ENCODE measurements at places on chromosomes 16 and 17.

GRCh38 chr16:53632526-53632925, 71.1 kb downstream of the RPGRIP1L start:
- DNase-seq = no peak

DNA sequence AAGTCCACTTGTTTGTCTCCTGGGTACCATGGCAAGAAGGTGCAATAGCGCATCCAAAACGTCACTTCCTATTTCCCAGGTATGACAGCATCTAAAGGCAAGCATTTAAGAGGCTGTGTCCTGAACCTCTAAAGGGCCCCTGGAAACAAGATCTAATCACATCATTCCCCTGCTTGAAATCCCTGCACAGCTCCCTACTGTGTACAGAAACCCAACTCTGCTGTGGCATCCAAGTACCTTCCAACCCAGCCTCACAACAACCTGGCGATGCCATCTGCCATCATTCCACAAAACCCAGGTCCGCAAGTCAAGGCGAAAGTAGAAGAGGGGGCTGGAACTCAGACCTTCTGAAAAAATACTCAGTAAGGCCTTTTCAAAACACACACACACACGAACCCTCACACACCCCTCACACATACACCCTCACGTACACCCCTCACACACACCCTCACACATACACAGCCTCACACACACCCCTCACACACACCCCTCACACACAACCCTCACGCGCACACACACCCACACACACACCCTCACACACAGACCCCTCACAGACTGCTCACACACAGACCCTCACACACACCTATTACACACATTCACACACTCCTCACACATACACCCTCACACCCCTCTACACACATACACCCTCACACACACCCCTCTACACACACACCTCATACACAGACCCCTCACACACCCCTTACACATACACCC, 24.5 kb downstream of the C17orf67 start:
- DNase-seq = no peak

DNA sequence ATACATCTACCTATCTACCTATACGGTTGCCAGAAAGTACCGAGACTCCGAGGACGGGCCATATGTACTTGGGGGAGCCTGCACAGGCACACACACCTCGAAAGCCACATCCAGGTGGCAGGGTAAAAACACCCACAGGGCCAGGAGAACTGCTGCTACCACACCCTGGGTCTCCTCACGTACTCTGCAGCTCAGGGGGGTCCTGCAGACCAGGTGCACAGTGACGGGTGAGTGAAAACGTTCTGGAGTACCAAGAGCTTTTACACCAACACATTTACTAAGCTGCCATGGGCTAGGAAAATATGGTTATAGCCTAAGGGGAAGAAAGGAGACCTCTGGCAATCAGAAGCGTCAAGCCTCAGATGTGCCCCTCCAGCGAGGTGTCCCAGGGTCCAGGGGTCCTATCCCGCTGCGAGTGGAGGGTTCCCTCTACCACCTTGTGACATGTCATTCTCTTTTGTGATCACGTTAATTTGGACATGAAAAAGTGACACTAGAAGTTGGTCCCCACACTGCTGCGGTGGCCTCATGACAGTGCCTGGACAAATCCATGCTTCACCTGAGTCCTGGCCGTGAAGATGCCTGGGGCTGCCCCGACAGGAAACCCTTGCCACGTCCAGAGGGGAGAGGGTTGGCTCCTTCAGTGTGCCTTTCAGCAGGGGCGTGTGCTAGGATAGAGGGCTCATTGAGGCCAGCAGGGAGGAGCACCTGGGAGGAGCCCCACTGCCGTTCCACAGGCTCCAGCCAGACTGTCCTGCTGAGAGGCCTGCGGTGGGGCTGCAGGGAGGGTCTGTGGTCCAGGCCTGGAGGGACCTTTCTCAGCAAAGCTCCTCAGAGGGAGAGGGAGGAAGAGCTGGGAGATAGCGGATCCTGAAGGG, 1.8 kb downstream of the CANT1 start:
- no peak for DNase-seq

GRCh38 chr17:79608624-79608959, 2.3 kb downstream of the RBFOX3 start:
- DNase-seq = no peak

DNA sequence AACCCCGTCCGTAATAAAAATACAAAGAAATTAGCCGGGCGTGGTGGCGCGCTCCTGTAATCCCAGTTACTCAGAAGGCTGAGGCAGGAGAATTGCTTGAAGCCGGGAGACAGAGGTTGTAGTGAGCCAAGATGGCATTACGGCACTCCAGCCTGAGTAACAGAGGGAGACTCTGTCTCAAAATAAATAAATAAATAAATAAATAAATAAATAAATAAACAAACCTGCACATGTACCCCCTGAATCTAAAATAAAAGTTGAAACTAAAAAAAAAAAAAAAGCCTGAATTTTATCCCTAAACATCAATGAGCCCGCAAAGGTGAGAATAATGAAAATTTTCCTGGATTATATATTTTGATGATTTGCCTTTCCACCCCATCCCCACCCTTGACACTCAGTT, 124.7 kb downstream of the CDH11 start:
- DNase-seq = no peak

All from GM18507 (cell line).